ENCODE measurements at places on chromosomes 6 and 20.

- peak; percentile 74 for DNase-seq
Observed at GRCh38 chr6:37207903-37208456, 38.0 kb downstream of the PIM1 start.

GRCh38 chr6:1917626-1918371, 308.1 kb downstream of the FOXC1 start:
- no peak for DNase-seq

DNA sequence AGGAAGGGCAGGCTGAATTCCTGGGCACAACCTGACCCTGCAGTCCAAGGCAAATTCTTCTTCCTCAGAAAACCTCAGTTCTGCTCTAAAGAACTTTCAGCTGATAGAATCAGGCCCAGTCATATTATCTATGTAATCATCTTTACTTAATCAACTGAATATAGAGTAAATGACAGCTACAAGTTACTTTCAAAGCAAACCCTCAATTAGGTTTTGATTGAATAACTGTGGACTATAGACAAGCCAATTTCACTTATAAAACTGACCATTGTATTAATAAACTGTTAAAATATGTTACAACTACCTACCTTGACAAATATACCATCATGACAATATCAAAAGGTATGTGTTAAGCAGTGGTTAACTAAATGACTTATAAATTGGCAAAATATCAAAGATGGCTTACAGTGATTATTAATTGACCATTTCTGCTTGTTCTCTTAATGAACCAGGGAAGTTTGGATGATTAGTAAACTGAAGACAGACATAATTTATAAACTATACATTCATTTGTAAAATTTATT, 46.1 kb upstream of the ADGRF5 start:
- no peak for DNase-seq

- no peak for DNase-seq
Observed at GRCh38 chr6:166499350-166500163, 86.9 kb downstream of the RAMACL start.

DNA sequence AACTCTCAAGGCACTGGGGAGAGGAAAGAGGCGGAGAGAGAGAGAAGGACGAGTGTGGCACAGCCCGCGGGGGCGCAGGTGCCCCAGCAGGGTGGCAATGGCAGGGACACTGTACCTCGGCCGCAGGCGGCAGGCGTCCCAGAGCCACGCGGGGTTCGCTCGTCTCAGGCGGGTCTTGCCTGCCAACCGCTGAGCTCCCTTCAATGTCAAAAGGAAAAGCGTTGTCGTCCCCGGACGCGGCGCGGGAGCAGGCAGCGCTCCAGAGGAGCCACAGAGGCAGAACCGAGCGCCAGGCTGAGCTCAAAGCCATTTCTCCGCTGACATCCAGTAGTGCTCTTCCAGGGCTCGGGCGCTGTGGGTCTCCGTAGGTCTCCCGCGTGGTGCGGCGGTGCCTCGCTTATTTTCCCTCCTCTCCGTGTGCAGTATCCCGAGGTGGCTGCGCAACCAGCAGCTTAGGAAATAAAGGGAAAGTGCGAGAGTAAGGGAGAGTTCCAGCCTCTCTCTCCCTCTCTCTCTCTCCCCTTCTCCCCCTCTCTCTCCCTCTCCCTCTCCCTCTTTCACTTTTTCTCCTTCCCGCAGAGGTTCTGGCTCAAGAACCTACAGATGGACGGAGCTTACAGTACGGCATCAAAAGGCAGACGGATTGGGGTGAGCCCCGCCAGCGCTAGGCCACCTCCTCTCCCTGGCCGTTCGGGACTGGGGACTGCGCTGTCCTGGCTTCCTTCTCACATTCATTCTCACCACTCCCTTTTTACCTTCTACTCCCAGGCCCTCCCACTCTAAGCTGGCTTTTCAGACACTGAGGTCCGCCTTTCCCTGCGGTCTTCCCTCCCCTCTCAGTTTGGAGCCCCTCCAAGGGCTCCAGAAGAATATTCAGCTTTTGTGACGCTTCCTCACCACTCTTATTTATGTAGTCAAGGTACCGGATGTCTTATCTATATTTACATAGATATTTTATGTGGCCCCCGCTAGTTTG, at the start of gene LAMA4:
Gene LAMA4, minus strand, starts transcription at position 727 of the 976 bp plus-strand sequence. Its CDS starts 417 bp downstream, at position 310.
- peak; percentile 6 for DNase-seq

DNA sequence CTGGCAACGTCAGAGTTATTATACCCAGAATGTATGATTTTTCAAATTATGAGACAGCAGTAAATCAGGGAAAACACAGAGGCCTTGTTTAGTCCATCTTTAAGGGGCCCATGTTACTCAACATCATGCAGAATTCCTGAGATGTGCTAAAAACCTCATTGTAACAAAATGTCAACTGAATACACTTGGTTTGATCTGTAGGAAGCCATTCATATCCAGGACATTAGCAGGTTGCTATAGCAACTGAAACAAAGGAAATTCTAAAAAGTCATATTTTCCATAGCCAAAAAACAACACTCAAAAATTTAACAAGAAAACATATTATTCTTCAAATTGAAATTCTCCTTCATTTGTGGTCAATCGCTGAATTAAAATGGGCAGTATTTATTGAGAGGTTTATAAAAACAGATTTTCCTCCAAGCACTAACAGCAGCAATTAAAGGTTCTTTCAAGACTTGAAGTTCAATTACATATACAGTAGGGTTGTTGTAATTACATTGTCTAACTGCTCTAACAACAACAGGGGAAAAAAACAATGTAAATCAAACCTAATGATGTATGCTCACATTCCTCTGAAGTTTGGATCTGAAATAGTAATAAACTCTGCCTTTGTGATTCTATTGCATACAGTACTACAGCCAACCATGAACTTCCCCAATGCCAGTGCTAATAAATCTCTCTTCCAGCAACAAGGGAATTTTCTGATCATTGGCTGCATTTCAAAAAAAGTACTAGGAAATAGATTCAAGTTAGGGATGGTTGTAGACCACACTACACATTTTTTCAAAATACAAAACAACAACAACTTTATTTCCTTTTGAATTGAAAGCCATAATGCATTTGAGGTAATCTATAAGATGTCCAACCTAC, 34.9 kb downstream of the COL12A1 start:
- DNase-seq: no peak

Measured in NCI-H460 (cell line).